ENCODE measurements at places on chromosomes 2 and 18. TPM values are rescaled to one million over a fixed set of nuclear protein-coding genes. Genes with fewer than 3 reads are reported as not detected.

- no peak for DNase-seq
Observed at GRCh38 chr18:25062720-25063119, 289.2 kb downstream of the ZNF521 start.

The FAM110C gene
- not detected for total RNA-seq

The EGR4 gene
- total RNA-seq = not detected

The ACSL3 gene
- total RNA-seq = 138 TPM

The NTSR2 gene
- not detected for total RNA-seq

Measured in HT1080 (cell line).